ENCODE measurements at places on chromosomes 4 and X.

DNA sequence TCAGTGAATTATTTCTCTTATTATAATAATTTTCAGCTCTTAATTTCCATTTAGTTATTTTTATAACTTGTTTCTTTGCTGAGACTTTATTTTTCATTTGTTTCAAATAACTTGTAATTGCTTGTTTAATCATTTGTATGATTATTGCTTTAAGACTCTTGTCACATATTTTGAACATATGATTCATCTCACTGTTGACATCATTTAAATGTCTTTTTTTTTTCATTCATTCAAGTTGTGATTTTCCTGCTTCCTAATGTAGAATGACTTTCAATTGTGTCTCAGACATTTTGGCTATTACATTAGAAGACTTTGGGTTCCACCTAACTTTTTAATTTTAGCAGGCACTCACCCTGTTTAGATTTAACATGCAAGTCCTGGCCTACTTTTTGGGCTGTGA is 234.8 kb upstream of the DIPK2B start:
- no peak for DNase-seq

GRCh38 chr4:111977419-111977965 is 167.8 kb upstream of the FAM241A start:
- DNase-seq = no peak

- DNase-seq = no peak
These were observed 174.8 kb downstream of the HHIP start for GRCh38 chr4:144820728-144821085.

DNA sequence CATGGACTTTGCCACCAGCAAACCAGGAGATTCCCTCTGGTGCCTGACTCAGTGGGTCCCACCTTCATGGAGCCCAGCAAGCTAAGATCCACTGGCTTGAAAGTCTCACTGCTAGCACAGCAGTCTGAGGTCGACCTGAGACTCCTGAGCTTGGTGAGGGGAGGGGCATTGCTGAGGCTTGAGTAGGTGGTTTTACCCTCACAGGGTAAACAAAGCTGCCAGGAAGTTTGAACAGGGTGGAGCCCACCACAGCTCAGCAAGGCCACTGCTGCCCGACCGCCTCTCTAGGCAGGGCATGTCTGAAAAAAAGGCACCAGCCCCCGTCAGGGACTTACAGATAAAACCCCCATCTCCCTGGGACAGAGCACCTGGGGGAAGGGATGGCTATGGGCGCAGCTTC is 28.1 kb downstream of the FAM9A start:
- no peak for DNase-seq

DNA sequence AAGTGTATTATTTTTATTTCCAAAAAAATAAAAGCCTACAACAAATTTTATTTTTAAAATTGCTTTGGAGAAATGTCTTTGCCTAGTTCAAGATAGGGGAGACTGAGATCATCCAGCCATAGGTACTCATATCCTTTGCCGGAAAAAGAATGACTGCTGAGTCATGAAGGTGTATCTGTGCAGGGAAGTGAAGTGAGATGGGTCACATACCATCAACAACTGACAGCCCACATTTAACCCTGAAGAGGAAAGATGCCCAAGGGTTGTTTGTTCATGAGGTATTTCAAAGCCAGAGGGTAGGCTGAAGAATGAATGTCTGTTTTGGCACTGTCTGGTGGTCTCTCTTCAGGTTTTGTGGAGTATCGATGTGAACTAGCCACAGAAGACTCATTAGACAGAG is 106.7 kb upstream of the TTC29 start:
- no peak for DNase-seq

DNA sequence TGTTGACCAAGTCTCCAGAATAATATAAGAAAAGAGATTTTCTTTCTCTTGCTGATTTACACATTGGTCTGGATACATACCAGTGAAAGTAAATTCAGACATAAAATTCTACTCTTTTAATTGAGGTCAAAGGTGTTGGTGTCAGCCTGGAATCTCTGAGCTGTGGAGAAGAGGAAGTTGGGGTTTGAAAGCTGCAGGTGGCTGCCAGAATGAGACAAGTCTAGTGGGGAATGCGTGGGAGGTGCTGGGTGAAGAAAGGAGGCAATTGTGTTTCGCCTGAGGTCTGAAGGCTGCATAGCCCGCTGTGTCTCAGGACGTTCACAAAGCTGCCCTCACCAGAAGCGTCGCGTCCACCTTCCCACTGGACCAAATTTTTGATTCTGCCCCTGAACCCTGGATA is 31.2 kb downstream of the PHEX start:
- no peak for DNase-seq

- peak; percentile 24 for DNase-seq
These were observed 1578.3 kb upstream of the TENM3 start for GRCh38 chr4:180664766-180665368.

DNA sequence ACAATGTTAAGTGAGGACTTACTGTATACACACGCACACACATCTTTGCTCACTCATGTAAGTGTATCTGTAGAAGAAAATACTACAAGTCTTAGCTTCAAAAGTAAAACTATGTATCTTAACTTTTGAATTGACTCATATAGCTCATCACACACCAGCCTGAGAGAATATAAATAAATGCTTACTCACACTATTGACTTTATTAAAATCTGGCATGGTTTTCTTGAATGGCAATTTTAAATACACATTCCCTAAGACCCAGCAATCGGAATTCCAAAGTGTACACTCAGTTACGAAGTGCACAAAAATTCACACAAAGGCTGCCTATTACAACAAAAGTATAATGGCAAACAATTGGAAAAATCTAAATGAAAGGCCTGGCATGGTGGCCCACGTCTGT is 2.0 kb downstream of the ERCC6L start:
- no peak for DNase-seq

GRCh38 chrX:128078545-128078944 is 26.3 kb upstream of the ACTRT1 start:
- DNase-seq = no peak

DNA sequence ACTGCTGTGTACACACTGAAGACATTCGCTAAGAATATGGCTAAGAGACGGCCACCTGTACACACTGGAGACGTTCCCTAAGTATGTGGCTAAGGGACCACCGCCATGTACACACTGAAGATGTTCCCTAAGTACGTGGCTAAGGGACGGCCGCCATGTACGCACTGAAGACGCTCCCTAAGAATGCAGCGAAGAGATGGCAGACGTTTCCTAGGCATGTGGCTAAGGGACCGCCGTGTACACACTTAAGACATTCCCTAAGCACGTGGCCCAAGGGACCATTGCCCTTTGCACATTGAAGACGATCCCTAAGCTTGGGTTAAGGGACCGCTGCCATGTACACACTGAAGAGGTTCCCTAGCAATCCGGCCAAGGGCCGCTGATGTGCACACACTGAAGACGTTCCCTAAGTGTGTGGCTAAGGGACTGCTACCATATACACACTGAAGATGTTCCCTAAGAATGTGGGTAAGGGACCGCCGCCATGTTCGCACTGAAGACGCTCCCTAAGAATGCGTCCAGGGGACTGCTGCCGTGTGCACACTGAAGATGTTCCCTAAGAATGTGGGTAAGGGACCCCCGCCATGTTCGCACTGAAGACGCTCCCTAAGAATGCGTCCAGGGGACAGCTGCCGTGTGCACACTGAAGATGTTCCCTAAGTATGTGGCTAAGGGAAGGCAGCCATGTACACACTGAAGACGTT is 36.7 kb downstream of the DHRSX start:
- no peak for DNase-seq

DNA sequence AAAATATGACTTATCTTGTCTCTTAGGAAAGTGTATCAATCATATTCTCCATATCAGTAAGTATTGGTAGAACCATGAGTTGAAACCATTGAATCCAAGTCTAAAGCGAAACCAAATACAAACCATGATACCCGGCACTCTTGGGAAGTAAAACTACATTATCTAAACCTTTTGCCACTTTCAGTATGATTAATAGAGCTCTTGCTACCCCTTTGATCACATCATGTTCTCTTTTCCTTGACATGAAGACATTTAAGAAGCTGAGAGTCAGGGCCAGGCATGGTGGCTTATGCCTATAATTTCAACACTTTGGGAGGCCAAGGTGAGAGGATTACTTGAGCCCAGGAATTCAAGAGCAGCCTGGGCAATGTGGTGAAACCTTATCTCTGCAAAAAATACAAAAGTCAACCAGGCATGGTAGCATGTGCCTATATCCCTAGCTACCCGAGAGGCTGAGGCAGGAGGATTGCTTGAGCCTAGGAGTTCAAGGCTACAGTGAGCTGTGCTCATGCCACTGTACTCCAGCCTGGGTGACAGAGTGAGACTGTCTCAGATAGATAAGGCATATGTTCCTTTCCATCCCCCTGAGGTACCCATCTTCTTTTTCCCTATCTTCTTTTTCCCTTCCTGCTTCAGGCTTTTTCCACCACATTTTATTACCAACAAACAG is 45.4 kb downstream of the CEP135 start:
- DNase-seq = no peak

DNA sequence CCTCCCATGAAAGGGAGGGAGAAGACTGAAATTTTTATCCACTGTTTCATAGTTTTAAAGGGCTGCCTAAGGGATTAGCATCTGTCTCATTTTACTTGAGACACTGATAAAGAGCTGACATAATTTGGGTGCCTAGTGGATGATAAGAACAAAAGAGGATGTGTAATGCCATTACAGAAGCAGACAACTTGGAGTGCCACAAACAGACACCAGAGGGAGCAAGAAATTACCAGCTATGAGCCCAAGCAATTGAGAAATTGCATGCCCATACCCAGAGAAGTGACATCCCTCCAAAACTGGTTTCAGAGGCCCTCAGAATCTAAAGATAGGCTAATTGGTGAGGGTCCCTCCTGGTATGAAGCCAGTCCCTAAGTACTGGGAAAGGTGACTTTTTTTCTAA is 38.5 kb upstream of the POU3F4 start:
- DNase-seq = no peak

DNA sequence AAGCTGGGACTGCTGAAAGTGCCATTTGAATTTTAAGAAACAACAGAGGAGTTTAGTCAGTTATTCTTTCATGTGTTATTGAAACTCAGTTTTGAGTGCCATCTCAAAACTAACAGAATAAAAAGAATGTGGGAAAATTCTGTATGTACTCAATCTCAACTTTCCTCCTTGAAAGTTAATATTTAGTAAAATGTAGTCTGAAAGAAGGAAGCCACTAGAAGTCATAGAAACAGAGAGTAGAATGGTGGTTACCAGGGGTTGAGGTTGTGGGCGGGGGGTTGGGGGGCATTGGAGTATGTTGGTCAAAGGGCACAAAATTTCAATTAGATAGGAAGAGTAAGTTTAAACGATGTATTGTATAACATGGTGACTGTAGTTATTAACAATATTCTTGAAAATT is 628.3 kb upstream of the MAGEB2 start:
- DNase-seq = no peak

DNA sequence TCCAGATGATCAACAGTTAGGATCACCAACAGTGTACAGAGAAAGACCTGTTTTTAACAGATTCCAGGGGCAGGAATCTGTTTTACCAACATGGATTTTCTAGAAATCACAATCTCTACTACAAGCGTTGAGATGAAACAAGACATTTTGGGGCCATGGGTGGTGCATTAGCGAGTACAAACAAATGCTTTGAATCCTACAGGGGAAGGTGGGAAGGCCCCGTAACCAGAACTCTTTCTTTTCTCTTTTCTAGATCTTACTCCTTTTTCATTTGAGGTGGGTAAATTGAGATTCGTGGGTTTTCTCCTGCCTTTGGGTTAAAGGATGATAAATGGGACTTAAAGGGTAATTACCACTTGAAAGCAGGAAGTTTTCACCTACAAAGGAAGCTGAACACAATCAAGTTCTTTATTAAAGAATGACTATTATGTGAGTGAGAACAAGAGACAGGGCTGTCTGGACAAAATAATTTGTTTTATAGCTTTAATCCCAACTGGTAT is 189.9 kb upstream of the ANXA3 start:
- no peak for DNase-seq

DNA sequence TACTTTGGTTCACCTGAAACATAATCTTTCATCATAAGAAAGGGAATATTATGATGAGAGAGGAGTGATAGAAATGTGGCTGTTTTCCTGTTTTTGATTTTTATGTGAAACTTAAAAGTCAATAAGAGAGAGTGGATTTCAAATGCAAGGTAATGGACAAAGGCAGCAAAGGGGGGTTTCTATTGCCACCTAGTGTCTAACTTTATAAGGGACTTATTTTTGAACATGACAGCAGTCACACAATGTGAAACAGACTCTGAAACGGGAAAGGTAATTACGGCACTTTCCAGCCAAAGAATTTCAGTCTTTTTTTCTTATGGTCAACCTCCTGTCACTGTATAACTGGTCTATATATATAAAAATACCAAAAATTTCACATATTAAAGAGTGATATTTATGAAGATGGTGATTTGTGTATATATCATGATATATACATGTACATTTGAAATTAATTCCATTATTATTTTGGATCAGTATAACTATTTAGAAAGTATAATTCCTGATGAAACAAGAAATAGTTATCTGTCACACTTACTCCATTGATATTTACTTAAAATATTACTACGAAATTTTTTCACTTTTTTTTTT is 127.1 kb downstream of the FBXO8 start:
- DNase-seq = peak; percentile 4

- no peak for DNase-seq
These were observed 25.4 kb downstream of the RBPJ start for GRCh38 chr4:26346203-26346620.

DNA sequence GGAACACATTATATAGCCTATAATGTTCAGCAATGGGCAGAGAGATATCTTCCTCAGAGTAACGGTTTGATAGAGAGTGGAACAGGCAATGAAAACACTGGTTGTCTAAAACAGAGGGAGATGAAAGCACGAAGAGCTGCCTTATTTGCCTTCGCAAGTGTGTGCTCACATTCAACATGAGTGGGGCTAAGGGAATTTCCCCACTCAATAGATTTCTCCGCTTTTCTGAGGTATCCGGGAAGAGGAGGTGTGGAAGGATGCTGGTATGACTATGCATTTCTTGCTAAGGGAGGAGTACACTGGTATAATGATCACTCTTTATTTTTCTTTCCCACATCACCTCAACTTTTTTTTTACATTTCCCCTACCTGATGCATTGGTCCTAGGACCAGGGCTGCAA is 7.8 kb upstream of the GPR82 start:
- DNase-seq = no peak

DNA sequence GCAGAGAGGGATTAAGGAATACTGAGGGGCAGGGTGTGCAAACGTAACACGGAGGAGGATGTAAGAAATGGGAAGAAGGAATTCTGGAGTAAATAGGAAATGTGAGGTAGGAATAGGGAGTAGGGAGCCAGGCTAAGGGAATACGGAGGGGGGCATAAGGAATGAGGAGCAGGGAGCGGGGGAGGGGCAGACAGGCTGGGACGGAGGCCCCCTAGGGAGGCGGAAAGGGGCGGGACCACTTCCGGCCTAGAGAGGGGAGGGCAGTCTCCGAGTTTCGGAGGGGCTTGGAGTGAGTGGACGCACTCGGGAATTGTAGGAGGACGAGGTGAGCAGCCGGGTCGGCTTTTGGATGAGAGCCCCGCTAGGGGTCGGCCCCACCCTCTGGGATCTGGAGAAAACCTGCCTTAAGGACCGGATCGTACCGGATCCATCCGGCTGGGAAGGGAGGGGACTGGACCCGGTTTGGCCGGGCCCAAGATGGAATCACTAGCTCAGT is 612 bp downstream of the MAGED2 start:
- no peak for DNase-seq

GRCh38 chrX:28180096-28180495 is 198.8 kb upstream of the DCAF8L1 start:
- DNase-seq = no peak

GRCh38 chr4:3288571-3289094 is 4.2 kb upstream of the RGS12 start:
- no peak for DNase-seq

All from CD4-positive, alpha-beta memory T cell (primary cell).